ENCODE measurements at places on chromosomes 13 and 19.

GRCh38 chr13:37816276-37816675 is 53.3 kb downstream of the TRPC4 start:
- DNase-seq = no peak

DNA sequence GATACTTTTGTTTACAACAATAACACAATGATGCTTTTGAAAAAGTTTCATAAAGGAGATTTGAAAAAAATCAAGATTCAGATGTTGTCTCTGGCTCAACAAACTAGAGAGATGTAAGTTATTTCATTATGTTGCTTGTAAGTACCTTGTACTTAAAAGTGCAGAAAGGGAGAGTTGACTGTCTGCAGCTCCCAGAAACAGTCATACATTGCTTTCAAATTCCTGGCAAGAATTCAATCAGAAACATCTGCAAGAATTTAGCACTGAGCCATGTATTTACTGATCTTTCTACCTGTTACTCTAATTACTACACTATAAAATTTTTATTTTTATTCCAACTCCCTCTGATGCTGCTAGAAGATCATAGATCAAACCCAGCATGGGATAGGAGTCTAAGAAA is 1261.3 kb upstream of the SPRY2 start:
- no peak for DNase-seq

GRCh38 chr19:41436674-41436951 is 3.1 kb downstream of the DMAC2 start:
- DNase-seq = no peak

- no peak for DNase-seq
Observed at GRCh38 chr19:51145916-51146493, 3.9 kb downstream of the SIGLEC7 start.

DNA sequence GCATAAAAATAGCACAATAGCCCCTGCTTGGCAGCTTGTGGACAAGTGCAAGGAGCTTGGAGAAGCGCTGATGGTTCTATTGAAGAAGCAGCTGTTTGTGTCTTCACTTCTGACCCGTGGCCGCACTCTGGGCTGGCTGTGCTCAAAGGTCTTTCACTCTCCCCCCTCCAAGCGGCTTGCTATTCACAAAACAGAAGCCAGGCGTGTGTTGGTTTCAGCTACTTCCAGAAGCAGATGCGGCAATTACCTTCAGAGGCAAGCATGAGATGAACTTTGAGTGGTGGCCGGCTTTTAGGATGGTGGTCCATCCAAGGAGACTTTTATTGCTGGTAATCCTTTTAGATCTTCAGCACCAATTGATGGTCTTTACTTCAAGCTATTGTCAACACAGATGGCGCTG is 188.5 kb upstream of the ARGLU1 start:
- no peak for DNase-seq

DNA sequence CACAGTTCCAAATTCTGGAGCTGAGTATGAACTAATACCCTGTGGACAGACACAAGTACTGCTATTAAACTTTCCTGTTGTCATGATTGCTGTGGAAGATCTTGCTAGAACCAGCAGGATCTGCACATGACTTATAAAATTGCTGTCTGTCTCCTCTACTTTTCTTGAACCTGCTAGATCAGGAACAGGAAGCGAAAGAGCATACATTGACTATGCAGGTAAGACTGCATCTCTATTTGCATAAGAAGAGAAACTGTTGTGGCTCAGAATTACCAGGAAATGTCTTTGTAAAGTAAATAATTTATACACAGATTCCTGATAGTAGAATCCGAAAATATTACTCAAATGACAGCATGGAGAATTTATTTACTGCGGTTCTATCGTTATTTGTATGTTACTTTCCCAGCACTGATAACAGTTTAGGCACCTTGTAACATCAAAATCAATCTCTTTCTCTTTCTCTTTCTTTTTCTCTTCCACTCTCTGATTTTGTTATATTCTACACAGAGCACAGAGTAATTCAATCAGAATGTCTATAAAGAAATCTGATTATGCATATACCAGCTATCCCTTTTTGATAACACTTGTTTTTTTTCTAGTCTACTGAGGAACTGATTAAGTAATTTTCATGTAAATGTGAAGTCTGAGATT is 226.5 kb downstream of the MYO16 start:
- DNase-seq = no peak

DNA sequence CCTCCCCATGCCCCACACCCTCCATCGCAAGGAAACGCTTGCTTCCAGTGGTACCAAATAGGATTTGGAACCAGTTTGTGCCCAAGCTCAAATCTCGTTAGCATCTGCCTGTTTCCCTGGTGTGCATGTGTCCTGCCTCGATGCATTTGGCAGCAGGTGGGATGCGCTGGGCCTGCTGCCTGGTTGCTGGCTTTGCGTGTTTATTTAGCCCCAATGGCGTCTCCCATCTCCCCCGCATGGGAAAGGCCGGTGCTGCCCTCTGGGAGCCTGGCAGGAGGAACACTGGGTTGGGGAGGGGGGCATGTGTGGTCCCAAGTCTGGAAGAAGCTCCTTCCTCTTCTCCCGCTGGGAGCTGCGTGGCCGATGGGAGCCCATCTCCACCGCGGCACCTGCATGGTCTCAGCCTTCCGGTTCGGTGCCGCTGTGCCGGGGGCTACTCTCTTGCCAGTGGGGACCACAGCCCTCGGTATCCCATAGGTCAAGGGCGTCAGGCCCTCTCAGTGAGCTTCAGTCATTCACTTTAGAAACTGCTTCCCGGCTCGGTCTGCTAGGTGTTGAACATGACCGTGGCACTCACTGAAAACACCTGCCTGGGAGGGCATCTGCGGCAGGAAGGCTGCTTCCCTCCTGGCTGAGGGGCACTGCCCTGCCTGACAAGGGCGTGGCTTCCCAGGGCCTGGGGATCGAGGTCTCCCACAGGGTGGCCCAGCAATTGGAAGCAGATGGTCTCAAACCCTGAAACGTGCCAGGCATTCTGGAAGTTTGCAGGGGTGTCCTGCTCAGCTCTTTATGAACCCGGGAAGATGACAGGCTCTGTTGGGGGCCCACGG is 11.8 kb upstream of the F7 start:
- no peak for DNase-seq

- DNase-seq = no peak
Observed at GRCh38 chr19:9856609-9857008, 21.5 kb downstream of the PIN1 start.

GRCh38 chr13:20401931-20402856 is 123.5 kb downstream of the CRYL1 start:
- DNase-seq = no peak

- no peak for DNase-seq
Observed at GRCh38 chr13:111338841-111339240, 18.4 kb downstream of the TEX29 start.

DNA sequence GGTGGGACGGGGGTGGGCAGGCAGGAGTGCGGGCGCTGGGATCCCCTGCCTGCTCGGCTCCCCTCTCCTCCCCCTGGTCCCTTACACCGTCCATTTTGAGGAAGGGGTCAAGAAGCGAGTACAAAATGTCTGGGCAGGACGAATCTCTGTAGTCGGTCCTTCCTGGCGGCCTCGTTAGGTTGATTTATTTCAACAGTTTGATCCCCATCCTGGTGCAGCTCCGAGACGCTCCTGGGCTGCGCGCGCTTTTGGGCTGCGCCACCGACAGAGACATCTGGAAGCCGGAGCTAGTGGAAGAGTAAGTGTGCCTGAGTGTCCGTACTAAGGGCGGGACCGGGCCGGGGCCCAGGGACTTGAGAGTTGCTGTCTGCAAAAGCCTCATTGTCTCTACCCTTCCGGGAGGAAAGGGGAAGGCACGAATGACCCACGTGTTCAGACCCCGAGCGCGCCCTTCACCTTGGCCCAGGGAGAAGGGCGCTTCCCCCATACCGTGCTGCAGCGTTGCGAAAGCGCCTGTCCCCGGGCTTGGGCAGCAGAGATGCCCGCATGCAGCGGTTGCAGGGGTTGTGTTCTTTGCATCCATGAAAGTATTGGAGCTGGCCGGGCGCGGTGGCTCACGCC is 1.8 kb downstream of the ZNF114 start:
- DNase-seq = peak; percentile 70

DNA sequence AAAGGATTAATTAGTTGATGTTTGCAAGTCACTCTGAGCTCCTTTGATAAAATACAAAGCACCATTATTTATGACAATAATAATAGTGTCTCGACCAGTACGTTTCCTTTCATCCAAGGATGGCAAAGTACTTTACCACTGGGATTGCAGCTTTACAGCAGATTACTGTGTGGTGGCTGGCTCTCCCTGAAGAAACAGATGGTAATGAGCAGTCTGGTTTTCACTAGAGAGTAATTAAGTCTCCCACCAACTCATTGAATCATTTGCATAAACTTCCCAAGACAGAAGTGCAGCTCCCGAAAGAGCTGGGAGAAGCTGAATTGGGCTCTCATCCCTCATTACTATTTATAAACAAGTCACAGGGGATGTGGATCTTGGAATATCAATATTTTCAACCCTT is 48.7 kb downstream of the KLF5 start:
- no peak for DNase-seq
